NCI-H1417 treated with DMSO at 0.1 percent for 48 hours (cell line): ENCODE measurements at places on chromosomes 7 and 10.

DNA sequence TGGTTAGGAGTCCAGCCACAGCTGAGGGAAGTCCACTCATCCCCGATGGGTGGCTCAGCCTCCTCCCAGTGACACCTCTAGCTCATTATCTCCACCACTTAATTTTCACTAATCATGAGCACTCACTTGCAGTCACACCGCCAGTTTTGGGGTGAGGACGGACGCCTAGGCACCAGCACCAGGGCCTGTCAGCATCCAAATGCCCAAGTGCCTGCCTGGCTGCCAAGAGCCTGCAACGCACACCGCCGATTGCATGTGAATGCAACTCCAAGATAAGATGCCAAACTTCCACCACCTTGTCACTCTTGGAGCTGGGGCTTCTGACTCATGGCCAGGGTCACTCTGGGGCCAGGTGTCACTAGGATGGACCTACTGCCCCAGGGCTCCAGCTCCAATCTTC lies 24.4 kb upstream of the SMARCD3 start:
- no peak for DNase-seq

DNA sequence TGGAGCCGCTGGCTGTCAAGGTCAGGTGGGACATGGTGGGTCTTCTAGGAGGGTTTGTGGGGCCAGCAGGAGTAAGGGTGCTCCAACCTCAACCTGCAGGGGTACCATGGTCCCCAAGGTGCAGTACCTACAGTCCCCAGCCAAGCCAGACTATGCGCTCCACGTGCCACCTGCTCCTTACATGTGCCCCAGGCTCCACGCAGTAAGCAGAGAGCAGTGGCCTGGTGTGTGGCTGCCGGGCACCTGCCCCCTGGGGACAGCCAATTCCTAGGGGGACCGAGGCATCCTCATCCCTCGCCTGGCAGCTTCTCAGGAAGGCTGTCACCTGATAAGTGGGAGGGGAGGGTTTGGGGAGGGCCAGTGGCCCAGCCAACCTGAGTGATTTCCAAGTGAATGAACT lies 11.7 kb upstream of the ZNF716 start:
- DNase-seq, result no peak

DNA sequence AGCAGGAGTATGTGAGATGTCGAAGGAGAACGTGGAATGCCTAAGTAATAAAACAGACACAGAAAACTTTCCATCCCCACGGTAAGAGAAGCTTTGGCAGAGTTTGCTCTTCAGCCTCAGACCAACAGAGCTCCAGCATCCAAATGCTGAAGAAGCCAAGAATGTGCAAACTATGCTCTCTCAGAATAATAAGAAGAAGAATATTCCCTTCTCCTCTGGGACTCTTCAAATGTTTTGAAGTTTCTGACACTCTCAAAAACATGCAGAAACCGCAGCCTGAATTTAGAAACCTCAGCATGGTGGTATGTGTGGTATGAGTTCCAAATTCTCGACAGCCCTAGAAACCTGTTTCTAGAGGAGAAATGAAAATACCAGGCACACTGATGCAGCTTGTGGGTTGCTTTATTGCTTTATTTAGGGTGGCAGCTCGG lies 113.3 kb downstream of the KCNMA1 start:
- no peak for DNase-seq

GRCh38 chr7:151244196-151244840 lies 4.2 kb downstream of the SMARCD3 start:
- no peak for DNase-seq

GRCh38 chr7:50812841-50813475 lies 30.3 kb upstream of the GRB10 start:
- no peak for DNase-seq

GRCh38 chr7:82404094-82404493 lies 39.5 kb downstream of the CACNA2D1 start:
- no peak for DNase-seq

GRCh38 chr7:114522081-114522480 lies 107.5 kb downstream of the FOXP2 start:
- no peak for DNase-seq
